GM18507 (cell line): ENCODE measurements at places on chromosomes 3 and 15.

DNA sequence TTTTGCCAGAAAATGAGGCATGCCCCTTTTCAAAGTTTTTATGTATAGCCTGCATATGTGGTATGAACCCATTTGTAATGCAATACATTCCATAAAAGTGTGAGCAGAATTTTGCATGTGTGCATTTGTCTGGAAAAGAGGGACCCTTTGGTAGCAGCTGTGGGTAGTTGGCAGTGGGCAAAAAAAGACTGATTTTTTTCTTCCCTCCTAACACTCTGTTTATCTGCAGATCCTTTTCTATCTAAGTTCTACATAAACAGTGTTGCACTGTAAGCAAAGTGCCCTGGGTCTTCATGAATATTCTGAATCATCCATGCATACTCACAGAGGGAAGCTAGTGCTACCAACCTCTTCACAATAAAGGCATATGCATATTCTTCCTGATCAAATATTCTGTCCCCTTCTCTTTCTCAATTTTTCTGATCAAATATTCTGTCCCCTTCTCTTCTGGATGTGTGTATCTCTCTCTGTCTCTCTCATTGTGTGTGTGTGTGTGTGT, 211.2 kb upstream of the EIF1B start:
- no peak for DNase-seq

- no peak for DNase-seq
Observed at GRCh38 chr3:188911026-188911850, 260.5 kb upstream of the TPRG1 start.

- no peak for DNase-seq
Observed at GRCh38 chr3:24589931-24590880, 95.6 kb upstream of the THRB start.

DNA sequence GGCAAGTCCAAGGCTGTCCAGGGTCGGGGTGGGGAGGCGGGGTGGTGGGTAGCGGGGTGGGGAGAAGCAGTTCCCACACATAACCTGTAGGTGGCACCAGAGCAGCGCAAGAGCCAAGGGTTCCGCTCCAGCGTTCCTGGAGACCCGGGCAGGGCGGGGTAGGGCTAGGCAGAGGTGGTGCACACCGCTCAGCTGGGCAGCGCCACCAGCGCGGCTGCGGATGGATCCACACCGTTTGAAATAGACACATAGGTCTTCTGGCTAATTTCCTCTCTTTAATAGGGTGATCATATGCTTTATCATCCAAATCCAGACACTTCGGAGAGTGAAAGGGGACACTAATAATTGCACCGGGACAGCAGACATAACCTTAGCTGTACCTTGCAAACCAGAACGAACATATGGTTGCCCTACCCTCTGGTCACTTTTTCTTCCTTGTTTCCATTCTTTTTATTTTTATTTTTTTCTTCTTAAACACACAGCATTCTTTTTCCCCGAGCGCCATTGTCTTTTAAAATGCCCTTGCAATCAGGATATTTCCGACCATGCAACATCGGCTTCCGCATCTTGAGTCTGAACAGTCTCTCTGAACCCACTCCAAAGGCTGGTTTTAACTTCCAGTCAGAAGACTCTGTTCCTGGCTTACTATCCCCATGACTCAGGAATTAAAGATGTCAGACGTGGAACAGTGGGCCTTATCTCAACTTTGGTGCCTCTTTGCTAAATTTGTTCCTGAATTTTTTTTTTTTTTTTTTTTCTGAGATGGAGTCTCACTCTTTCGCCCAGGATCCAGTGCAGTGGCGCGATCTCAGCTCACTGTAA, 12.5 kb upstream of the ZSCAN2 start:
- DNase-seq: peak; percentile 74

GRCh38 chr3:183427876-183428446, 458 bp downstream of the MCF2L2 start:
- DNase-seq: peak; percentile 5

DNA sequence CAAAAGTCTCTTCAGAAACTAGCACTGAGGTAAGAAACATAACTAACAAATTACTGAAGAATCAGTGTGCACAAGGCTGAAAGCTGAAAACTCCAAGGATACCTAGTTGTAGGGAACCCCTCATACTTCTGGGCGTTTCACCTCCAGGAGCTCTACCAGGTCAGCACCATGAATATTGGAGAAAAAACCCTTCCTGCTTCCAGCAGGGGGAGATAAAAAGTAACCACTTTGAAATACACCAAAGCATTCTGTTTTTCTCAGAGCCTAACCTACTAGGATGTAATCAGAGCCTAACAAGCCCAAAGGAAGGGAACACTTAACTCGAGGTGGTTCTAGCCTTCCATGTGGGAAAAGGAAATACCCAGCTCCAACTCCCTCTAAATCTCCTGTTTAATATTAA, 175.8 kb upstream of the MME start:
- DNase-seq: no peak

DNA sequence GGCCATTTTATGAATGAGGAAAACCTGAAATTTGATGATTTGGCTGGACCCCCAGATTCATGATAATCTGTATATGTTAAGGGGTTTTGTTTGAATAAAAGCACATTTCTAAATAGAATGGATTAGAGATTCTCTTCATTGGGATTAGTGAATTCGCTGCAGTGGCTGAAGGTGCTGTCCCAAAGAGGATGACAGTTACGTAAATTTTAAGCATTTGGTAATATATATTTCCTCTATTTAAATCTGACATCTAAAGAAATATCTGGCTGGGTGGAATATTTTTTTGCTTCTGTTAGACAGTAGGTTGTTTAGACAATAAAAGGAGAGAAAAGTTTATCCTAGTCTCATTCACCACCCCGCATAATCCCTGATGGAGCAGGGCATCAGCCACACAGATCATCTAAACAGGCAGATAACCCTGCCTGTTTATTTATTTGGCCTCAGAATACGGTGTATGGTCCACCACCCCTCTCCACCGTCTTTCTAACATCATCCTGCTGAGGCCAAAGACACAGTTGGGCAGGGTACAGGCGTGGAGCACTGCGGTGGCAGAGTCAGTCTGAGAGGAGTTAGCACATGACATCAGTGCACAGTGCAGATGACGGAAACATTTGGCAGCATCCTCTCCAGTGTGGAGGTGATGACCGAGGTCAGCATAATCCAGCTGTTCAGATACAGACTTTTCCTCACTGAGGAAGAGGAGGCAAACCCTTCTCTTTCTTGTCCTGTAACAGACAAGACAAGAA, 20.4 kb upstream of the NFKBIZ start:
- no peak for DNase-seq

GRCh38 chr3:111781561-111782446, 77.3 kb upstream of the PHLDB2 start:
- DNase-seq: no peak

DNA sequence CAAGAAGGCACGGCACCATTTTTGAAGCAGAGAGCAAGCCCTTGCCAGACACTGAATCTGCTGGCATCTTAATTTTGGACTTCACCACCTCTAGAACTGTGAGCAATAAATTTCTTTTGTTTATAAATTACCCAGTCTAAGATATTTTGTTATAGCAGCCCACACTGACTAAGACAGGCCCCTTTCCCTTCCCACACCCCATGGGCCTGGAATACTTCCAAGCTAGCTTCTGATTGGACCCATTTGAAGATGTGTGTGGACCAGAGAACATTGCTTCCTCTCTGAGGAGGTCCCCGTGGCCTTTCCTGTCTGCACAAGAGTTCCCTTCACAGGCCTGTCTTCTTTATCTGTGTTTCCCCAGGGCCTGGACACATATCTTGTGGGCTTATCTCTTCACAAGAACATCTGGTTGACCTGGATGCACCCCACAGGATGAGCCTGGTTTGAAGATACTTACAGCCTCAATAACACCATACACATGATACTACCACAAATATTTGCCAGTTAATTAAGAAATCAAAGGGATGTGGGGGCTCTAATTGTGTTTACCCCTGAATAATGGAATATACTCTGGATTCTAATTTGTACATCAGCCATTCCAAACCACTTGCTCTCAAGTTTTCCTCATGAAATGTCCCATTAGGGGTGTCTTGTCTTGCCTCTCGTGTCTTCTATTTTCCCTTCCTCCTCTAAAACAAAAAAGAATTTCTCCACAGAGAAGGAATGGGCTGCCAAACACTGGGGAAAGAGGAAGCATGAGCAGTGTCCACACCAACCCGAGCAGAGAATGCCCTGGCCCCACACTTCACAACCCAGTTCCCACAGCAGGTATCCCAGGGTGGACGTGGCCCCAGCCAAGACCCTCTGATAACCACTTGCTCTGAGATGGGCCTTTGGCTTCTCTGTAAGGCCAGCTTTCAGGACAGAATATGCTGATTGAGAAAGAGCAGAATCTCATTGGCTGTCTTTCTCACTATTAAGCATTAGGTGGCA, 42.5 kb downstream of the GLB1 start:
- DNase-seq: no peak

- DNase-seq: no peak
Observed at GRCh38 chr3:150411106-150411460, 3.0 kb downstream of the TSC22D2 start.

DNA sequence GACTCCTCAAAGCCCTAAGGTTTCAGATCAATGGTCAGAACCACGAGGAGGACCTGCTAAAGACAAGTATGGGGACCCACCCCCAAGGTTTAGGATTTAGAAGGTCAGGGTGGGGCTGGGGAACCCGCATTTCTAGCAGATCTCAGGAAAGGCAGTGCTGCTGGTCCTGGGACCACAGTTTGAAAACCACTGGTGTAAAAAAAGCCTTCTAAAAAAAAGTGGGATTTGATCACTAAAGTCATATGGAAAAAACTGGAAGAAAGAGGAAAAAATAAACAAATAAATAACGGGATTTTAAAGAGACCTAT, 832 bp downstream of the SLC41A3 start:
- DNase-seq: no peak

DNA sequence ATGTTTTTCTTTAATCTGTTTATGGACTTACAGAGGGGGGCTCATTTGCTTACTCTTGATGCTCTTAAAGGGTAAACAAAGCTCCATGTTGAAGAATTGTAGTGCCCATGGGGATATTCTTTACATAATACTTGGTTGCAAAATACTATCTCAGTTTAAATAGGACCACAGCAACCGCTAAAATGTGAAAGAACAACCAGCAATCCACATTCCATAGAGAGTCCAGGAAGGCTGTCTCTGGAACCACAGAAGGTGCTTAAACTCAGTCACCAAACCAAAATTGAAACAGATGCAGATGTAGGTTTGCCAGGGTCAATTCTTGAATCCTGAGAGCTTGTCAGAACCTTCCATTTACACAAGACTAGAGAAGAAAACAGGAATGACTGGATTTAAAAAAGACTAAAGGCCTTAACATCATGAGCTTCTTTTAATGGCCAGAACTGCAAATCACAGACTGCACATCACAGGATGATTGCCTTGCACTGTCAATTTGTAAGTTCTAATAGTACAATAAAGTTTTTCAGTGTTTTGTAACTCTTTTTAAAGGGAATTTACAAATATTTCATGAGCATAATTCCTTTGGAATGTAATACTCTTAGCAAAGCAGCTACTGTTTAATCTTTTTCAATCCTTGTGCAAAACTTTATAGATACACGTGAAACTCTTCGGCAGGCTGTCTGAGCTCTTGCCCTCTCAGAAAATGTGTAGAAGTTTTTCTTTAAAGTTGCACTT, 661.6 kb downstream of the SI start:
- DNase-seq: no peak

DNA sequence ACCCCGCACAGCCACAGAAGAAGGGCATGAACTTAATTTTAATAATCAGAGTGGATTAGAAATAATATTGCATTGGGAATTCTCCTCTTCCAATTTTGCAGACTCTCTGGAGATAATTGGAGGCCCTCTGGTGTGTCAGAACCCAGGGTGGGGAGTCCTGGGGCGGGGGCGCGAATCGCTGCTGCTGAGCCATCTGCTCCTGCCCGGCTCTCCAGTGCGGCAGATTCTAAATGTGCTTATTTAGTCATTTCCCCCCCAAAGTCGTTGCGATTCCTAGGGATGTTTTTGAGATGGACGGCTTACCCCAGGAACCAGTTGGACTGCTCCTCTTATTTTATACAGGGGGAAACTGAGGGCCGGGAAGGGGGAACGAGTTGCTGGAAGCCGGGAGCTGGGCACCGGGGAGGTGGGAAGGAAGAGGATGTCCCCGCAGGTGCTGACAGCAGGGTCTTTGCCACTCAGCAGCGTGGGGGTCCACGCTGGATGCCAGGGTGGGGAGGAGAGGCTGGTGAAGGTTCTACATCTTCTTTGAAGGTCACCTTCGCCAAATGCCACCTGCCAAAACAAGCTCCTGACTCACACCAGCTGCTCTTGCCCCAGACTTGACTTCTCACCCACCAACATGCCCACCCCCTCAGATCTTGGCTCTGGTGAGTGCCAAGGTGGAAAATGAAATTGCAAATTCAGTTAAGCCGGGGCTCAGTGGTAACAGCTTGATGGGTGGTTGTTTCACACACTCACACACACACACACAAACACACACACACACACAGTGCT, 91.3 kb upstream of the PRR23E start:
- no peak for DNase-seq

GRCh38 chr3:21777821-21778220, 26.8 kb upstream of the ZNF385D start:
- DNase-seq: no peak

DNA sequence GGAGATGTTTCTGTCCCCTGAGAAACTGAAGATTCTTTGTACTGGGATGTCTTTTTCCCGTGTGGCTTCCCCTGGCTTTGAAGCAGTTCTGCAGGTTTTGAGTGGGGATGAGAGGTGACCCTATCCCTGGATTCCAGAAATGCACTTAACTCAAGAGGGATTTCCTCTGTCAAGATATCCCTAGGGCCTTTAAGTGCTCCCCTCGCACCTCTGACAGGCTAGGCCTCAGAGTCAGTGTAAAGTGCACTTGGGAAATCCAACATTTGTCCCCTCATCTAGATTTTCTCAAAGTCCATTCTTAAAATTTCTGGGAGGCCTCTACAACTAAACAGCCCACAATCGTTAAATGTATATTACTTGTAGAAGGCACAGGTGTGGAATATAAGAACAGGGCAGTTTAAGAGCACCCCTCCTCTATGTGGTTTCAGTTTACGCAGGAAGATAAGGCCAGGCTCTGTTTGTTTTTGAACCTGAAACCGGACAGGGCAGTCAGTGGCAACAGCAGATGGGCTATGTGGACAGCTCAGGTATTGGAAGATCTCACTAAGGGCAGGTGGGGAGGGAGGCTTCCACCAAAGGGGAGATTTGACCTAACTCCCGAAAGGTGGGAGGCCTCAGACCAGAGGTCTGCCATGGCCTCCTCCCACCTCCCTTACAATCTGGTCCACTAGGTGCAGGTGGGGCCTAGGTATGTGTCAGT, 4.8 kb downstream of the C3orf52 start:
- DNase-seq: no peak

DNA sequence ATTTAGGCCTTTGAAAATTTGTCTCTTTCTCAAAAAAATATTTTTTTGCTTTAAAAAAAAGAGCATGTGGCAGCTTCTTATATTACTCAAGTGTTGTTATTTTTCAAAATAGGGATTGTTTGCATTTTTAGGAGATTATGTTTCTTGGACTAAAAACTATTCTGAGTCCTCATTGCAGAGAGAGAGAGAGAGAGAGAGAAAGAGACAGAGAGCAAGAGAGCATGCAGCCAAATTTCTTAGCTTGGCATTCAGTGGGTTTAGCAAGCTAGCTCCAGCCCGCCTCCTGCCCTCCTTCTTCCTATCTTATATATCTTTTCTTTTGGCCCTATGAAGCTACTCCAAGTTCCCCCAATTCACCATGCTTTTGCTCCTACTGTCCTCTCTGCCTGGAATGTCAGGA, 55.7 kb downstream of the CEMIP start:
- no peak for DNase-seq

- no peak for DNase-seq
Observed at GRCh38 chr3:189685860-189686259, 54.7 kb downstream of the TP63 start.

- no peak for DNase-seq
Observed at GRCh38 chr15:67094001-67094826, 28.8 kb downstream of the SMAD3 start.
